ENCODE measurements at places on chromosomes 5 and 9.

DNA sequence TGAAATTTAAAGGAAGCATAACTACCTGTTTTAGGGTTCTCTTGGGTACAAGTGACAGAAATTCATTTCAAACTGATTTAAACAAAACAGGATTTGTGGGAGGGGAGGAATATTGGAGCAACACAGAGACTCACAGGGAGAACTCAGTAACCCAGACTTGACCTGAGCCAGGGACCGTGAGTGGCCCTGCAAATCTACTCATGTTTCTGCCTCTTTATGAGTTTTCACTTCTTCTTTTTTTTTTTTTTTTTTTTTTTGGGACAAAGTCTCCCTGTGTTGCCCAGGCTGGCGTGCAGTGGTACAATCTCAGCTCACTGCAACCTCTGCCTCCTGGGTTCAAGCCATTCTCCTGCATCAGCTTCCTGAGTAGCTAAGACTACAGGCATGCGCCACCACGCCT lies 405.6 kb upstream of the ZNF608 start:
- DNase-seq: no peak

DNA sequence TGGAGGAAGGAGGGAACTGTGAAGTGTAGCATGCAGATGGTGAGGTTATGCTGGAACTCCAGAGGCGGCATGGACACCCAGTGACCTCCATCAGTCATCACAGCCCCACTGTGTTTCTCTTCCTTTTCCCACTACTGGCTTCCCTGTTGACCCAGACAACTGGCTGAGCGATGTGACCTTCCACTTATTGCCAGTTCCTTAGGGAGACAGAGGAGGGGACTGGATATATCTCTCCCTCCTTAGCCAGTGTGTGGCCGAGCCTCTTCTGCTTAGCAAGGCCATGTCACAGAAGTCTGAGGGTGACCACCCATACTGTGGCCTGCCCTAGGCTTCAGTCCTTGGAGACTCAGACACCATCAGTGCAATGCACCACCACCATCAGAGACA lies 3.0 kb upstream of the PHYKPL start:
- DNase-seq: no peak

DNA sequence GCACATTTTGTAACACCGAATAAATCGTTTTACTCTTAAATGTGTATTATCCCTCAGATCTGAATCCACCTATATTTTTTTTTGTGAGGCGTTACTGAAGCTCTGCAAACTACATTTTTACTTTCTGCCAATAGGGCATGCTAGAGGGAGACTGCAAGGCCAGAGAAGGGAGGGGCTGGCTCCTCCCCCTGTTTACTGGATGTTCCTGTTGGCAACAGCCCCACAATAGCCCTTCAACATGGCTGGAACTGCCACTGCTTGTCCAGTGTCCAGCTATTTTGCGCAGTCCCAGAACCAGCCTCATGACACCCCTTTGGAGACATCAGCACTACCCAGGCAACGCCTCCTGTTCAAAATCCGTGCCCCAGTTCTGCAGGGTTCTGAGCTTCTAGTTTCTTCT lies 85.4 kb upstream of the MIER3 start:
- no peak for DNase-seq

DNA sequence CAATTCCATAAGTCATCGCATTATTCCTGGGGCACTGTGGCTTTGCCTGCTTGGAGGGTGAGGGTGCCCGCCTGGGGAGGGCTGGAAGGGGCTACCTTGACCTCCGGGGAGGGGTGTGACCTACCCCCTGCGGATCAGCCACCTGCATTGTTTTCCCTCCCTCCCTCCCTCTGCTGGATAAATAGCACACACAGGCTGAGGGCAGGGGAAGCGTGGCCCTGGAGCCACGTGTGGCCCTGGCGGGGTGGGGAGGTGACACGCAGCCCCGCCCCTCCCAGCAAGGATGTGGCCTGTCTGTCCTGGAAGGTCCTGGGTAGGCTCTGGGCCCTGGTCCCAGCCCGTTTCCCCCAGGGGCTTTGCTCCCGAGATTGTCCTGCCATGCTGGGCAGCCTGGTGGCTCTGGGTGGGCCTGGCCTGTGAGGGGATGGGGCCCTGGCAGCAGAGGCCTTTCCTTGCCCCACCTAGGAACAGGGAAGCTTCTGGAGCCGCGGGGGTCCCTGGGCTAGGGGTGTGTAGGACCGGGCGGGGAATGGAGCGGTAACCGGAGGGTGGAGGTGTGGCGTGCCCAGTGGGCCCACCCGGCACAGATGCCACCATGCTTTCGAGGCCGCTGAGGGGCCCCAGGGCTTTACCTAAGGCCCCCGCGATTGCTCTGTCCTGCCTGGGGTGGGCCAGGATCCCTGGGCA lies 33.4 kb downstream of the RXRA start:
- DNase-seq: no peak

GRCh38 chr5:42908509-42909488 lies 97.1 kb upstream of the SELENOP start:
- DNase-seq: peak; percentile 94

DNA sequence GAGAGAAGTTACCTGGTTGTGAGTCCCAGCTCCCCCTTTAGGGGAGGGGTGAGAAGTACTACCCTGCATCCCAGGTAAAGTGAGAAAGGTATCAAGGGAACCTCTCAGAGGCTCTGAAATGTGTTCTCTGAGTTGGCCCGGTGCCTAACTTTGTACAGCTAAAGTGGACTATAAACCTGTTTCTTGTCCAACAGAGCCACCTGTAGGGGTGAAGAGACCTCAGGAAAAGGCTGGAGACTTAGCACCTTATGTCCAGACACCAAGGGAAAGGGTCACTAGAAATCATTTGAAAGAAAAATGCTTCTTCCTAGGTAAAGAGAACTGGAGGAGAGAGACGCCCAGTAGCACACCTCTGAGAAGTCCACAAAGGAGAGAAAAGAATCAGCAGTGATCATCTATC lies 108.3 kb upstream of the KIF2A start:
- DNase-seq: no peak

DNA sequence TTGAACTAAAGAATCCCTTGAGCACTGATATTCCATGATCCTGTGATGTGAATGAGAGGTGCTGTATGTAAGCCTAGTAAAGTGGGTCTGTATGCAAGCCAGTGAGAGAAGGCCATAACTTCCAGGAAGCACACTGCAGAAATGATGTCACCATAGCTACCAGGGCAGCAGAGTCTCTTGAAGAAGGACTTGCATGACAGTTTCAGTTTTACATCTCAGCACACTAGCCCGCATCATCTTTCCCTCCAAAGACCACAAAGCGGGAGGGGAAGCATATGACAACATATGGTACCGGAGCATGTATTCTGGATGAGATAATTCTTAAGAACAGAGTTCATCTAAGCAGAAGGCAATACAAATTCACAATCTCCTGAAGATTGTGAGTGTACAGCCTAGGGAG lies 37.6 kb upstream of the MAST4 start:
- DNase-seq: no peak

DNA sequence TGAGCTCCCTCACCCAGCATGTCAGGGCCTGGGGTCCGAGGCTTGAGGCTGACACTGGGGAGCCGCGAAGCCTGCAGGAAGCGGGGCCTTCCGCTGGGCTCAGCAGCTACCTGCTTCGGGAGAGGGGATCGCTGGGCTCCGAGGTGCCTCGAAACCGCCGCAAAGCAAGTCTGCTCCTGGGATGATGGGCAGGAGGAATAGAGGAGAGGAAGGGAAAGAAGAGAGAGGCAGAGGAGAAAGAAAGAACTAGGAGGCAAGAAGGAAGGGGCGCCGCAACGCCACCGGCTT lies 1.5 kb upstream of the PRDM12 start:
- DNase-seq: no peak

DNA sequence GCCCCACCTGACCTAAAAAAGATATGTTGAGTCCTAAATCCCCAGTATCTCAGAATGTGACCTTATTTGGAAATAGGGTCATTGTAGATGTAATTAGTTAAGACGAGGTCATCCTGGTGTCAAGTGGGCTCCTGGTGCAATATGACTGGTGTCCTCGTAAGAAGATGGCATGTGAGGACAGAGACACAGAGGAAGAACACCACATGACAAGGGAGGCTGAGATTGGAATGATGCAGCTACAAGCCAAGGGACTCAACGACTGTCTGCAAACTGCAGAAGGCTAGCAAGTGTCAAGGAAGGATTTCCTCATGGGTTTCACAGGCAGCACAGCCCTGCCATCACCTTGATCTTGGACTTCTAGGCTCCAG lies 100.4 kb upstream of the DAP start:
- no peak for DNase-seq

DNA sequence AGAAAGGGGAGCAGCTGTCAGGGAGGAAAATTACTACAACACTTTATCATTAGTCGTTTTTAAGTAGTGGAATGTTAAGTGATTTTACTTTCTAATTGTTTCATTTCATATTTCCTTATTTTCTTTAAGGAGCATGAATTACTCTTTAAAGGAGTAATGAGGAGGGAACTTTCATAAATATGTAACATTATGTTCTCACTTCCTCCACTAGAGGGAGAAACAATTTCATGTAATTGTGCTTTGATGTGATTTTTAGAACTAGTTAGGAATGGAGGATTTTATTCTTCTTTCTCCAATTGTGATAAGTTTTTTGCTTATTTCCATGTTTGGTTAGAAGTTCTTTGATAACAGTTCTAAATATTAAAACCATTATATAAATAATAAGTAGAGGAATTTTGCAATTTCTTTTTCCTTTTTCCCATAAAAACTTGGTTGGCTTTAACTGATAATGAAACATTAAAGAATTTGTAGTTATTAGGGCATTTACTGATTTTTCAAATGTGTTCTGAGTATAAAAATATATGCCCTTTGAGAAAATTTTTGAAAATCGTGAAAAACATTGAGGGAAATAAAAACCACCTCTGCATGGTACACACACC lies 25.6 kb downstream of the CEP78 start:
- DNase-seq: peak; percentile 42

DNA sequence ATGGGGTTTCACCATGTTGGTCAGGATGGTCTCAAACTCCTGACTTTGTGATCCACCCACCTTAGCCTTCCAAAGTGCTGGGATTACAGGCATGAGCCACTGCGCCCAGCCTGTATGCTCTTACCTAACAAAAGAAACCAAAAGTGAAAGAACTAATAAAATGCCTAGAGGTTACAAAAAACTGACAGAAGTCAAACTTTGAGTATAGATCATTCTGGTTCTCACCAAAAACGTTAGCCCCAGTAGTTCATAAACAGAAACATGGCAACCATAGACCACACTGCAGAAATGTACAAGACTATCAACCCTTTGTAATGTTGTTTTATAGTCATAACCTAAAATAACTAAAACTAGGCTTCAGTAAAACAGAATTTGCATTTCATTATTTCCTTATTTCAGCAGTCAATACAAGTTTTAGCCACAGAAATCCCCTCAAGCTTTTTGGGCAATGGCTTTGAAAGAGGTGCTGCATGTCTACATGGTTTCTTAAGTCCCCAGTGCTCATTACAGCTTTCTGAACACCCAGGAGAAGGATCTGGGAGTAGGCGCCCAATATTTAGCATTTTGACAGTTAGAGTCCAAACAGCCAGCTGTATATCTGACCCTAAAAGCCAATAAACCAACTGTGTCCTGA lies 72.5 kb downstream of the EPB41L4A start:
- DNase-seq: no peak

DNA sequence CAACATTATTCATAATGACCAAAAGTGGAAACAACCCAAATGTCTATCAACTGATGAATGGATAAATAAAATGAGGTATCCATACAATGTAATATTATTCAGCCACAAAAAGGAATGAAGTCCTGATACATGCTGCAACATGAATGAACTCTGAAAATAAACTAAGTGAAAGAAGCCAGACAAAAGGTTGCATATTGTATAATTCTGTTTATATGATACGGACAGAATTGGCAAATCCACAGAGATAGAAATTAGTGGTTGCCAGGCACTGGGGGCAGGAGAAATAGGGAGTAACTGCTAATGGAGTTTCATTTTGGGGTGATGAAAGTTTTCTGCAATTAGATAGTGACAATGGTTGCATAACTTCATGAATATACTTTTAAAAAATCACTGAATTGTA lies 47.0 kb downstream of the KIF24 start:
- DNase-seq: no peak

DNA sequence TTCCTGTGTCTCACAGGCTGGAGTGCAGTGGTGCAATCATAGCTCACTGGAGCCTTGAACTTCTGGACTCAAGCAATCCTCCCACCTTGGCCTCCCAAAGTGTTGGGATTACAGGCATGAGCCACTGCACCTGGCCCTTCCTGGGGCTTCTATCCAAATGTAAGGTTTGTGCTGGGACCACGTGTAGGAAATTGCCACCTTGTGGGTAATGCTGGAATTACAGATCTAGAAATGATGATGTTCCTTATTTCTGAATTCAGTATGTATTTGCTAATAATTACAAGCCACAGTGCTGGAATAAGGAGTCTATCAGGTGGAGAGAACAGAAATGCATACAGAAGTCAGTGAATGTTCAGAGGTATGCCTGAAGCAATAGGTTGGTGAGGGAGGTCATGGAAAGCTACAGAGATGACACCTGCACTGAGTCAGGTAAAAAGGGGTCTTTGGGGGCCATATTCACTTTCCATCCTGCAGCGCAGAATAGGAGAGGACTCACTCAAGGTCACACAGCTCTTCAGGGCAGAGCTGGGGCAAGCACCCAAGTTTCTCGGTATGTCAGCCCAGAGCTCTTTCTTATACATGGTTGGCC lies 8.8 kb upstream of the IGFBPL1 start:
- peak; percentile 60 for DNase-seq

- no peak for DNase-seq
Observed at GRCh38 chr9:111700776-111701175, 39.4 kb downstream of the GNG10 start.

GRCh38 chr5:137142764-137143605 lies 356.1 kb downstream of the SPOCK1 start:
- DNase-seq: peak; percentile 93

- no peak for DNase-seq
Observed at GRCh38 chr5:151670953-151671636, 15.6 kb downstream of the SPARC start.

DNA sequence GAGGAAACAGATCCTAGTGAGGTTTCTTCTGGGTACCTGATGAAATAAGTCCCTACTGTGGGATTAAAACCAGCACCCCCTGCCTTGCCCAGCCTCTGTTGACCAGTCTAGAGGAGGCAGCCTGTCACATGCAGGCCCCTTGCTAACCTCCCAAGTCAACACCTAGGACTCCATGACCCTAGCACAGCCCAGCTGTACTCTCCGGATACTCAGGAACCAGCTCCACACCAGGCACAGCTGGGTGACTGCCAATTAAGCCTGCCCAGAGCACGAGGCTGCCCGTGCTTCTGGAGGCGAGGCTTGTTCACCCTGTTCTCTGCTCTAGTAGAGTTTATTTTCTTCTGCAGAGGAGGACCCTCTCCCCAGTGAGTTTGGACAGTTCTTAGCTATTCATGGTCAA lies 92.5 kb downstream of the SNX24 start:
- DNase-seq: no peak

Data from astrocyte of the hippocampus (primary cell).